Hepatocyte (in vitro differentiated cells): ENCODE measurements at places on chromosomes 7 and 10. TPM values are rescaled to one million over a fixed set of nuclear protein-coding genes. Genes with fewer than 3 reads are reported as not detected.

POU6F2 gene
- total RNA-seq, result 0.67 and 0.88 TPM in 2 replicates

PAPOLB gene
- not detected in 2 replicates for total RNA-seq

APBB1IP gene
- 1.1 and 1.6 TPM in 2 replicates for total RNA-seq

CREB3L2 gene
- total RNA-seq, result 33.9 and 38.3 TPM in 2 replicates

NCF1 gene
- total RNA-seq, result not detected in 2 replicates

SPDYE16 gene
- total RNA-seq, result 0.03 TPM in 1 of 2 replicates, not detected in the other

CCL24 gene
- not detected in 2 replicates for total RNA-seq

FAM24B gene
- not detected in 2 replicates for total RNA-seq

ZNF239 gene
- 2.9 and 4.3 TPM in 2 replicates for total RNA-seq

GPER1 gene
- 3.6 and 4.5 TPM in 2 replicates for total RNA-seq

GALNT11 gene
- total RNA-seq, result 60.6 and 64.1 TPM in 2 replicates

INHBA gene
- 8.2 and 10.8 TPM in 2 replicates for total RNA-seq

CAMK2B gene
- 0.37 TPM in 1 of 2 replicates, not detected in the other for total RNA-seq

AGR2 gene
- 117 and 178 TPM in 2 replicates for total RNA-seq

SEMA3A gene
- total RNA-seq, result 64.6 and 72.3 TPM in 2 replicates

DNA sequence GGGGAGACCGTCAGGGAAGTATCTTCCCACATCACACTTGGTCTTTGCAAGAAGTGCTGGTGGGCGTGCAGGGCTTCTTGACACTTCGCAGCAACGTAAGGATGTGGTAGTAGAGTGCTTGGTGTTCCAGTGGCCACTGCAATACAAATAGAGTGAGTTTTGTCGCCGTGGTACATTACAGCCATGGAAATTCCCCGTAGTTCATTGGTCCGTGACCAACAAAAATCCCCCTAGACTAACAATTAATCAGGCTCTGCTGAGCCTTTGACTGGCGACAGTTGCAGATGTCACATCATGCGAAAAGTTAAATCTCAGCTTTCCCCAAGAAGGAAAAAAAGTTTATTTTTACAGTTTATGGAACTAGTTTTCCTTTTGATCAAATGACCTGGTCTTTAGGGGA is 134.7 kb downstream of the MGMT start:
- no peak overlapping the region for H3K4me3 ChIP-seq
- H3K27me3 ChIP-seq, result no peaks in the 10 kb centered on the region
- H3K4me1 ChIP-seq, result peaks cover 9% of the 10 kb centered on the region
- no peak overlapping the region for H3K27ac ChIP-seq
- no peaks in the 10 kb centered on the region for H3K36me3 ChIP-seq

GRCh38 chr7:142668495-142668894 is 80.8 kb upstream of the PRSS1 start:
- H3K4me1 ChIP-seq, result no peaks in the 10 kb centered on the region
- H3K27me3 ChIP-seq, result no peaks in the 10 kb centered on the region
- no peaks in the 10 kb centered on the region for H3K36me3 ChIP-seq
- H3K27ac ChIP-seq, result no peak overlapping the region

DNA sequence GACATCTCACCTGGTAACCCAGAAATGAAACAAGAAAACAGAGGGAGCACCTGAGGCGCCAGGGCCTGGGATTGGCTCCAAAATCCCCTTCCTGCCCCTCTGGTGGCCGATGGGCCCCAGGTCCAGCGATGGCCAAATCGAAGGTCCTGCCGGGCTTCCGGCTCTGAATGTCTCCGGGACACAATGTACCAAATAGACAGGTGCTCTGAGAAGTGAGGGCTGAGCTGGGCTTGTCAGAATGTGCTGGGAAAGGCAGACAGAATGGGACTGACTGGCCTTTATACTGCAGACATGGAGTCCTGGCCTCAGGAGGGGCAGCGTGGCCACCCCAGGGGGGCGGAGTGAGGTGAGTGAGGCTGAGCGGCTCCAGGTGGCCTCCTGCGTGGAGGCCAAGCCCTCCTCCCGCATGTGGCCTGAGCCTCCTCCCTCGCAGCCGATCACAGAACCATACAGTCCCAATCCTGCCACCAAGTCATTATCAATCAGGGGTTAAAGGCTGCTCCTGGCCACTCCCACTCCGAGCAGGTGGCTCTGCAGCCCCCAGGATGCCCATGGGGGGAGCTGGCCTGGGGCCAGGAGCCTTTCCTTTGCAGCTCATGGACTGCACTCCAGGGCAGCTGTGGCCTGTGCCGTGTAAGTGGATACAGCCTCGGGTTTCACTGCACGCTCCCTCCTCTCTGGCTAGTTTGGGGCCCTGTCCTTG is 185.5 kb downstream of the ADARB2 start:
- H3K27me3 ChIP-seq, result no peaks in the 10 kb centered on the region
- H3K36me3 ChIP-seq, result no peaks in the 10 kb centered on the region
- H3K27ac ChIP-seq, result no peak overlapping the region
- no peak for DNase-seq
- no peaks in the 10 kb centered on the region for H3K4me1 ChIP-seq
- H3K4me3 ChIP-seq, result no peak overlapping the region

- peaks cover 14% of the 10 kb centered on the region for H3K4me1 ChIP-seq
- H3K27ac ChIP-seq, result no peak overlapping the region
- H3K4me3 ChIP-seq, result no peak overlapping the region
- no peak for DNase-seq
- no peaks in the 10 kb centered on the region for H3K36me3 ChIP-seq
Measured at GRCh38 chr7:121390617-121391016, 5.5 kb downstream of the FAM3C start.

DNA sequence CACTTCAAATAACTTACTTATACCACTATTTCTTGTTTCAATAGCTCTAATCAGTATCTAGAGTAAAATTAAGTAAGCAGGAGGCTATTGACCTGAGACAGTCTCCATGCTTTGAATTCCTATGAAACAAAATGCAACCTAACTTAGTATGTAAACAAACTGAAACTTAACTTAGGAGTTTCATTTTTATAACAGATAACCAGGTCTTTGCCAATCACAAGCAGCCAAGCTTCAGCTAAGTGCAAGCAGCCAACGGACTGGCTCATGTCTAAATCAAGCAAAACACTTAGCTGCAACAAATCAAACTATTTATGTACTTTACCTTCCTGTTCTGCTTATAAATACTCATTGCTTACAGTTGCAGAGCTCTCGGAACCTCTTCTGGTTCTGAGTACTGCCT is 4.4 kb upstream of the GSTK1 start:
- H3K4me3 ChIP-seq, result no peak overlapping the region
- H3K4me1 ChIP-seq, result peaks cover 4% of the 10 kb centered on the region
- no peaks in the 10 kb centered on the region for H3K27me3 ChIP-seq

DNA sequence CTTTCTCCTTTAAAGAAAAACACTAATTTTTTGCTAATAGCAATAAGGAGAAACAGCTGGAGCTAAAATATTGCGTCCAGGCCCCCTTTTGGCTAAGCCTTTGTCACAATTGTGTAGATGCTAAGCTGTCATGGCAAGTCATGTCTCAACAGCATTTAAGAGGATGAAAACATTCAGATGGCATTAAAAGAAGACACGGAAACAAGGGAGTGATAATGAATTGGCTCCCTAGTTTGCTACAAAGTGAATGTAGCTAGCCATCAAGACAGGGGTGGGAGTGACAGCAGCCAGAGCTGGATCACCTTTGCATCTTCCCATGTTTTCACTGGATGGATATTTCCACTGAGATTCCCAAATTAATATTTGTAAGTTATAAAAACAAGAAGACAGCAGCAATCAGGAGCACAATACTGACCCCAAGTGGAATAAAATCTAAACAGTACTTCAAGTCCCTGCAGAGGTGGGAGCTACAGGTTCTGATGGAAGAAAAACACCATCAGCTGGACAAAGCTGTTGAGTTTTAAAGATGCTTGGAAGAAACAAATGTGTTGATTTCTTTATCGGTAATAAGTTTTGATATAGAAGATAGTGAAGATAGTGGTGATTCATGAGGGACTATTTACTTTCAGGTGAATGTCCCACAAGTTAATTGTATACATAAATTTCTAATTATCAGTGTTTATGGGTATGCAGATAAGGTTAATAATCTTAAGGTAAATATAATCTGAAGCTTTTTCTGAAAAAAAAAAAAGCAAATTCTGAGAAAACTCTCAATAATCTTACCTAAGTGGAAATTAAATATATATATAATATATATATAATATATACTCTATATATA is 129.4 kb downstream of the SLC16A9 start:
- H3K4me1 ChIP-seq, result no peaks in the 10 kb centered on the region
- H3K27me3 ChIP-seq, result no peaks in the 10 kb centered on the region
- H3K27ac ChIP-seq, result no peak overlapping the region
- H3K4me3 ChIP-seq, result no peak overlapping the region
- peak; percentile 49 for DNase-seq

DNA sequence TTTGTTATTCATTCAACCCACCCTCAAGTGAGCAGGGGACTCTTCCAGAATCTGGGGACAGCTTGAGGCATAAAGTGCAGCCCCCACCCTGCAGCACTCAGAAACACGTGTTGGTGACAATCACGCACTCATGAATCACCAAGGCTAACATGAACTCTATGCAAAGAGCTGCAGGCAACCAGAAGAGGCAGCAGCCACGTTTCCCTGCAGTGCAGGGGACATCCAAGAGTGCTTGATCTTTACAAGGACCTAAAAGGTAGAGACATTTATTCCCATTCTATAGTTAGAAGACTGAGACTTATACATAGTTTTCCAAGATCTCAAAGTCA is 135.2 kb upstream of the GDF10 start:
- H3K36me3 ChIP-seq, result no peaks in the 10 kb centered on the region
- H3K4me3 ChIP-seq, result no peak overlapping the region
- H3K27me3 ChIP-seq, result peaks cover 3% of the 10 kb centered on the region
- peaks cover 4% of the 10 kb centered on the region for H3K4me1 ChIP-seq

GRCh38 chr7:30906014-30906413 is 5.6 kb upstream of the AQP1 start:
- H3K4me1 ChIP-seq, result peaks cover 10% of the 10 kb centered on the region
- H3K27me3 ChIP-seq, result no peaks in the 10 kb centered on the region
- H3K27ac ChIP-seq, result no peak overlapping the region
- no peak overlapping the region for H3K4me3 ChIP-seq
